Activated CD4-positive, alpha-beta T cell treated with anti-CD3 and anti-CD28 coated beads for 48 hours (primary cell): ENCODE measurements at places on chromosomes 4 and X.

- DNase-seq: no peak
These were observed 44.5 kb upstream of the ATXN3L start for GRCh38 chrX:13364230-13364857.

DNA sequence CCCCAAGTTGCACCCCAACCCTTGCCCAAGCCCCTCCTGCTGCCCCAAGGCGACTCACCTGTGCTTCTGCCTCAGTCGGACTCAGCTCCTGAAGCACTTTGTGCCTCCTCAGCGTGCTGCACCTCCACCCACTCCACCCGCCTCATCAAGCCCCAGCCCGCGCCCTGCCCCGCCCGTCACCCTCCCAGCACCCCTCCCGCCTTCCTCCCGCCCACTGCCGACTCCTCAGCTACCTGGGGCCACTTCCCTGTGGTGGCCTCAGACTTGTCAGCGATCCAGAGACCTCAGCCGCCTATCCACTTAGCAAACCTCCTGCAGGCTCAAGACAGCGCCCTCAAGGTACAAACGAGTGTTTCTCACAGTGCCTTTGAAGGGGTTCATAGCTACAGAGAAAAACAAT, 19.6 kb upstream of the IQCM start:
- DNase-seq: no peak

DNA sequence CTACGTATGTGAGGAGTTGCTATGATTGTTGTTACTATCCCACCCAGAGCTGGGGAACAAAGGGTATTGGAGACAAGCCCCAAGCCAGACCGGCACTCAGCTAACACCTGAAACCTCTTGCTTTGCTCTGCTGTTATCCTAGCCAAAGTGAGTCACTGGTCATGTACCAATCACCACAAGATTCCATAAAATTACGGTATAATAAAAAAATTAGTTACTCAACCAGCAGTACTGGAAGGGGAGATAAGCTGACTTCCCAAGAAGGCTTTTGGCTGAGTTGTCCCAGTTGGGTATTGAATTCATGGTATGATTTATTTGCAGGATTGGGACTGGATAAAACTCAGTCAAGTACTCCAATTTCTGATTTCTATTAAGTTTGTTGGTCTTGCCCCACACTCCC, 5.3 kb downstream of the EDA2R start:
- no peak for DNase-seq

DNA sequence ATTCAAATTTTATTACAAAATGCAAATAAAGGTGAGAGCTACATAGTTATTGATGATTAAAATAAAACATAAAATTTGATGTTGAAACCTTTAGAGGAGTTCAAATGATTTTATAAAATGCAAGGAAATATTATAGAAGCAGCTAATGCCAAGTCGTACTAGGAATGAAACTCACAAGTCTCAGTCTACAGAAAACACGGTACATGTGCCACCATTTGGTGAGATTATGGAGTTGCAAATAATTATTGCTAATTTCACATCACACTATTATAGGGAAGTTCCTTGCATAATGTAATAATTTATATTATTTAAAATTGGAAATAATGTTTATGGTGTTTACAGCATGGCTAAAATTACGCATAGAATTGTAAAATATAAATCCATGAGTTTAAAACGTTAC, 1601.7 kb upstream of the TENM3 start:
- no peak for DNase-seq

DNA sequence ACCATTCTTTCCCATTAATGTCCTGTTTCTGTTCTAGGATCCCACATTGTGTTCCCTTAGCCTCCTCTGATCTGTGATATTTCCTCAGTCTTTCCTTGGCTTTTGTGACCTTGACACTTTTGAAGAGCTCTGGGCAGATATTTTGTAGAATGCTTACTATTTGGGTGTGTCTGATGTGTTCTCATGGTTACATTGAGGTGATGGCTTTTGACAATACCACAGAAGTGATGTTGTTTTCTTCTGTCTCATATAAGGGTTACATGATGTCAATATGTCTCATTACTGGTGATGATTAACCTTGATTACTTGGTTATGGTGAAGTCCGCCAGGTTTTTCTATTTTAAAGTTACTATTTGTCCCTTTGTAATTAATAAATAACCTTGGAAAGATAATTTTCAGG, 183.7 kb downstream of the SOWAHB start:
- DNase-seq: no peak

- no peak for DNase-seq
These were observed 59.9 kb downstream of the SNX25 start for GRCh38 chr4:185269286-185269685.

- no peak for DNase-seq
These were observed 5.7 kb downstream of the CYBB start for GRCh38 chrX:37785569-37785968.

DNA sequence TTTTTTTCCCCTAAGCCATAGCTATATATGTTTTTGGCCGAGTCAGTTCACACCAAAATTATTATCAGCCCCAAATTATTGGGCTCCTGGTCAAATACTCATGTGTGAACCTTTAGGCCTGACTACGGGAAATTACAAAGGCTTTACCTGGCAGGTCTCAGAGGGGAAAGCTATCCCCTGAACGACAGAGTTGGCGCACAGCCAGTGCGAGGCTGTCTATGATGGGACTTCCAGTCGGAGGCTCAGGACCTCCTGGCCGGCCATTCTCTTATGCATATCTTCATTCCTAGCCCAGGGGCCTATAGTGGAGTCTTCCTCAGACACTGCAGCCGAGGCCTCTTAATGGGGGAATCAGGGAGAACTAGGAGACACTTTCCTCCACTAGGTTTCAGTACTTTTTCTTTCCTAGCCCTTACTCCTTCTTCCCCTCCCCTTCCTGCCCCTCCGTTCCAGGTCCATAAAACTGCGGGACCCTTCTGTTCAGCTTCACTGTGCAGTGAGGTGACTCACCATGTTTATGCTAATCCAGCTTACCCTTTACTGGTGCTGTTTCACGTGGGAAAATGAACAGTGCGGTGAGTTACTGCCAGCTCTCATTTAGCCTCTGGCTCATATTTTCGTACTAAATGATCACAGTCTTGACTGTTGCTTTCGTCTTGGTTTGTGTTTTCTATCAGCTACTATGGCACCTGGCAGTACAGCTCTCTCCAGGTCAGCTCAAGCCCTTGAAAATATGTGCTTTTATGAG, 533.9 kb downstream of the FSTL5 start:
- DNase-seq: no peak

GRCh38 chrX:114930227-114930626, 87.2 kb downstream of the IL13RA2 start:
- DNase-seq: no peak

- no peak for DNase-seq
These were observed at the start of gene PALLD for GRCh38 chr4:168496834-168497233. Gene PALLD (plus strand): TSS chr4:168497052.

DNA sequence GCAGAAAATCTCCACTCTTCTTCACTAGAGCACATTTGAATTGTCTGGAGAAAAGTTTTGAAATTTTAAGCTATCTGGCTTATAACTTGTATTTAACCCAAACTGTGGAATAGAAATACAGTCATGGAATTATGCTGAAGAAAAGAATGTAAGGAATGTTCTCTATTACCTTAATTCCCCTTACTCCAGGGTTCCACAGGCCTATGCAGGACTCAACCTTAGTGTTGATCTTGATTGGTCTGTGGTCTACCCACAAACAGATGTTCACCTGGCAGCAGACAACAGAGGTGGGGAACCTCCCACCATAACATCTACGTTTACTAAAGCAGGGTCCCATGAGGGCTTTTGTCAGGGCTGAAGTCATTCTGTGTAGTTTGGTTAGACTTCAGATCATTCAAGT, 189.3 kb upstream of the GPRIN3 start:
- no peak for DNase-seq

- DNase-seq: no peak
These were observed 35.8 kb downstream of the BCOR start for GRCh38 chrX:40061871-40062524.

GRCh38 chrX:2391869-2392606, 108.7 kb downstream of the DHRSX start:
- no peak for DNase-seq

GRCh38 chr4:6264225-6264540, 5.5 kb upstream of the WFS1 start:
- DNase-seq: peak; percentile 35

DNA sequence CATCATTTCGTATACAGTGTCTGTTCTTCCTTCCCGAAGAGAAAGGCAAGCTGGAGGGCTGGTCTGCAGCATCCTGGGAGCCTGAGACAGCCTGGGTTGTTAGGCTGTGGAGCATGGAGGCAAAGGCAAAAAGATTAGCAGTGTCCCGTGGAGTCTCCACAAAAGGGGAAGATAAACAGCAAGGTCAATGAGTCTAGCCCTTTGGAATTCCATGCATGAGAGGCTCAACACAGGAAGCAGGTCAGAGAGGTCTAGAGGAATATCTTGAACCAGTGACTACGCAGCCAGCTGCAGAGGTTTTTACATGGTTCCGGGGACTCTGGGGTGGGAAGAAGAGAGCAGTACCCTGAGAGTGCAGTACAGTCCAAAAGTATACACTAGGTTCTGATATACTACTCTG, 12.2 kb upstream of the MCF2 start:
- DNase-seq: no peak

DNA sequence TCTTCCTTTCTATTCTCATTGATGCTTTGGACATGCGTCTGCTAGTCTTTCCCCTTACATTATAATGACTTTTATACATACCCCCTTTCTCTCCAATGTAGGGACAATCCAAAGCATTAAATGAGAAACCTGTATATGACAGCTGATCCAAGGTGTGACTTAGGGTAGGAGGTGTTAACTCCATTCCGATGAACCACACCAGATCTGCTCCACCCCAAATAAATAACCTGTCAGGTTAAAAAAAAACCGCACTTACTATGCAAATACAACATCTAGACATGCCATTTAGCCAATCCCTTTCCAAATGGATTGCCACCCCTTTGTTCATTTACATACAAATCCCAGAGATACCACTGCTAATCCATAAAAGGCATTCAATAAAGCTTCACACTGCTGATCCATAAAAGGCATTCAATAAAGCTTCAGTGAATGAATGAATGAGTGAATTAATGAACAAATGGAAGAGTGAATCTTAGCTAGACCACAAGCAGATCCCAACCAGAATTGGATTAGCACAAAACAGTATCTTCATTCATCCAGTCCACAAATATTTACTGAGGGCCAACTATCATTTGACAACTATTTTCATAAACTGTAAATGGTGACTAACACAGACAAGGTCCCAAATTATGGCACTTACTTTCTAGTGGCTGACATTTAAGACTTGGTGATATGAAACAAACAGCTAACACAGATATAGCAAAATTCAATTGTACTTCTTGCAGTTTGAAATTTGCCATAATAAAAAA, 158.9 kb upstream of the MAP3K15 start:
- no peak for DNase-seq

- no peak for DNase-seq
These were observed 293.6 kb upstream of the TRAM1L1 start for GRCh38 chr4:117378942-117379341.

- DNase-seq: peak; percentile 84
These were observed 78.6 kb downstream of the CAMK2D start for GRCh38 chr4:113682730-113683537.

DNA sequence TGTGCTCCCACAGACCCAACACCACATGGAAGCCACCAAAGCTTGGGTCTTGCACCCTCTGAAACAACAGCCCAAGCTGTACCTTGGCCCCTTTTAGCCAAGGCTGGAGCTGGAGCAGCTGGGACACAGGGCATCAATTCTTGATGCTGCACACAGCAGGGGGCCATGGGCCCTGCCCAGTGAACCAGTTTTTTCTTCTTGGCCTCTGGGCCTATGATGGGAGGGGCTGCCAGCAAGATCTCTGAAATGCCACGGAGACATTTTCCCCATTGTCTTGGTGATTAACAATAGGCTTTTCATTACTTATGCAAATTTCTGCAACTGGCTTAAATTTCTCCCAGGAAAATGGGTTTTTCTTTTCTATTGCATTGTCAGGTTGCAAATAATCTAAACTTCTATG, 49.0 kb downstream of the SPANXA2 start:
- no peak for DNase-seq

- no peak for DNase-seq
These were observed 59.0 kb downstream of the ANXA10 start for GRCh38 chr4:168151327-168151726.
